ENCODE measurements at places on chromosomes 6 and 20.

DNA sequence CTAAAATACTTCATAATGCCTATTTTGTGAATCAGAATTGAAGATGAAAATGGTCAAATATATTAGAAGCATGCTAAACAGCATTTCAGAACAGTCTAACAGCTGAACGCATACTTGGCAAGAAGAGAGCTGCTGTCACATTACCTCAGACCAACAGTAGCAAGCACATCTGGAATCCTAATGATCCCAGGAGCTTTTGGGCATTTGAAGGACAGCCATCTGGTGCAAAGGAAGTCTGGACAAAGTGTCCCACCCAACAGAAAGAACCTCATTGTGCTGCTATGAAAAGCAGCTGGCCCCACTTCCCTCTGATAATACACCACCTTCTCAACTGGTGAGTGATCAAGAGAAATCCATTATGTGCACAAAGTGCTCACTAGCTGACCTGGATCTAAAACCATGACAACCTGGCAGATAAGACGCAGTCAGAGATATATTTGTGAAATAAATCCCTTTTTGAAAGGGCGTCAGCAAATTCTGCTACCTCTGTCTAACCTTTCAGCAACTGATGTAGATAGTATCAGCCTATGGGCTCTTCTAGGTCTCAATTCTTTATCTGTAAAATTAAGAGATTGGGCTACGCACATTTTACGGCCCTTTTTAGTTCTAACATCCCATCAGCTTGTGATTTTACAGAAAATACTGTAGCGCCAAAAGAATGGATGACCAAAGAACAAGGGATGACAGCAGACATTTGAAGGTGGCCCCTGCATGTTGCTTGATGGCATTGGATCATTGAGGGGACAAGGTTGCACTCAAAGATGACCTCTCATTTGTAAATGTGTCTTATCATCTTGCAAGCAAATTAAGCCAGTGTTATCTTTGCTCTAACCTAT, 78.7 kb downstream of the SGK1 start:
- DNase-seq, result no peak

DNA sequence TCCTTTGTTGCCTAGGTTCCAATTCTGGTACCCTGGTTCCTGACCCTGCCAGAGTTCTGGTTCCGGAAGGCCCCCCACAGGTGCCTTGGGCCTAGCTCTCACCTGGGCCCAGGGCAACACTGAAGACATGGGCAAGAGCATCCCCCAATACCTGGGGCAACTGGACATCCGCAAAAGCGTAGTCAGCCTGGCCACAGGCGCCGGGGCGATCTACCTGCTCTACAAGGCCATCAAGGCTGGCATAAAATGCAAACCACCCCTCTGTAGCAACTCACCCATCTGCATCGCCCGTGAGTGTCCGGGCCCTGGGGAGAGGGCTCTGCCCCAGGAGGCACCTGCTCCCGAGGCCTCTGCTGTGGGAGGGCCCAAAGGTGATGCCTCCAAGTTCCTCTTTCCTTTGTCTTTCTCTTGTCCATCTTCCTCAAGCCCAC, at the start of gene ARMC12:
TSS of gene ARMC12 (plus strand) at position 51 of the 431 bp plus-strand sequence. CDS start at position 128, 77 bp downstream.
- no peak for DNase-seq

GRCh38 chr6:14015964-14016363, 91.2 kb downstream of the RNF182 start:
- no peak for DNase-seq

DNA sequence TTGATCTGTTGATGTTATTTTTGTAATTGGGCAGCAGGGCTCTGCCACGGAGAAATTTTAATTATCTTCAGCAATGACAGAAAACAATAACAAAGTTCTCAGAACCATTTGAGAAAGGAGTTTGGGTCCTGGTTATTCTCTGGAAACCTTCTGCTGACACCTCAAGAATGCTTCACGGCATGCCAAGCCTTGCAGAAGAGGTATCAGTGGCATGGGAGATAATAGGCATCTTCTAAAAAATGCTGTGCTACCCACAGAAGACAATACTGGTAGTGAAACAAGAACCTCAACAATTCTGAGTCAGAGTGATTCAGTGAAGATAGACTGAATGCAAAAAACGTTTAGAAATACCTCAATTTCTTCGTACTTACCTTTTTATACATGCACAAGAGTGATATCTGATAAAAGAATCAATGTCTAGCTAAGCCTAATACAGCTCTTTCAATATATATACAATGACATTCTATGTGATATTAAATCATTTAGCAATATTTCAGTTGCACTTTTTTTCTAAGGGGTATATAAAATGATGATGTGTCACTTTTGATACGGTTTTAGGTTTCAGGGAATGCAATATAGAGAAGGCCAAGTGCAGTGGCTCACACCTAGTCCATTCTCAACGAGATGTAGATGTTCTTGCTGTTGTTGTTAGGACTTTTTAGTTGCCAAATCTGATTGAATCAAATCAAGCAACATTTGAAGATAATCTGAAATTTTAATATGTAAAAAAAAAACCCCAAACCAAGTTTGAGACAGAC, 110.4 kb upstream of the COL21A1 start:
- DNase-seq, result no peak

DNA sequence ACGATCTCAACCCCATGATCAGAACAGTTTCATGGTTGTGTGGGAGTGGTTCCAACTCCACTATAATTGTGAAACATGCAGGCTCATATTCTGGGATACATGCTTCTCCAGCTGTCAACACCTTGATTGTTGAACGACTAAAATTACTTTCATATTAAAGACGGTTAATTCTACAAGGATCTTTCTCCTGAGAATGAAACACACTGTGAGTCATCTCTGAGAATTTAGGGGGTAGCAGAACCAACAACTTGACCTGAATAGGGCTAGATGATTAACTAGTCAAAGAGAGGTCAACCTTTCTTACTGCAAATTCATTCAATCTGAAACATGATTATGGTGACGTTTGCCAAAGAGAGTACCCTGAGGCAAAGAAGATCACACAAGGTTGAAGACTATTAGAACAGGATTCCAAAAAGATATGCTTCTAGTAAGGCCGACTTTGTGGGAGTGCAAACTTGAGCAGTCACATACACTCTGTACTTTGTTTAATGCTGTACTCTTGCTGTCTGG, 175.2 kb upstream of the CITED2 start:
- DNase-seq, result no peak

DNA sequence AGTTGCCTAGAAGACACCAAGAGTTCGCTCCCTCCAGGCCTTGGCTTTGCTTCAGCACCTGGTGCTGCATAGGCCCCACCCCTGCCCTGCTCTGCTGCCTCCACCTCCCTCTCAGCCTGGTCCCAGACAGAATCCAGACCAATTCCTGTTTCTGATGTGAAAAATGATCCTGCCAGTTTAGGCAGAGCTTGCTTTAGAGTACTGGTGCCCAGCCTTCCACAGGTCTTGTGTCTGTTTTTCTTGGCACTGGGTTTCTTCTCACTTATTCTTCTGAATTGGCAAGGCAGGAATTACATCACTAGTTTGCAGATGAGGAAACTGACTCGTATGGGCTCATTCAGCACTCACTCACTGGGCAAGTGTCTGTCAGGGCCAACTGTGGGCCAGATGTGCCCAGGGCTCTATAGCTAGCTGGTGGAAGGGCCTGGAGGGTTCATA, 53.0 kb downstream of the HLA-A start:
- no peak for DNase-seq

DNA sequence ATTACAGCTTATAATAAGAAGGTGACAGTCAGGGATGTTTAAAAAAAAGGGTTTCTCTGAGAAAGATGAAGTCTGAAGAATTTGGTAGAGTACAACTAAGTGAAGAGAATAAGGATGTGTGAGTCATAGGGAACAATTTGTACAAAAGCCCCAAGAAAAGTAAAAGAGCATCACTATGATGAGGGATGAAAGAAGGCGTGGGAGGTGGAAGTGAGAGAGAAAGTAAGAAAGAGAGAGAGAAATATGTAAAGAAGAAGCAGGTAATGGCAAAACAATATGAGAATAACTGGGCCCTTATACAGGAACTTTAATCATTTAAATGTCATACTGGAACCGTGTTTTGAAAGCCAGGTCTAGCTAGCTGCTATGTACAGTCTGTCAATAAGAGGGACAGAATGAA, 179.4 kb downstream of the ASCC3 start:
- no peak for DNase-seq

- no peak for DNase-seq
These were observed 97.2 kb downstream of the ASXL1 start for GRCh38 chr20:32455171-32455900.

GRCh38 chr6:36772397-36772796, 66.8 kb downstream of the CPNE5 start:
- DNase-seq, result no peak

DNA sequence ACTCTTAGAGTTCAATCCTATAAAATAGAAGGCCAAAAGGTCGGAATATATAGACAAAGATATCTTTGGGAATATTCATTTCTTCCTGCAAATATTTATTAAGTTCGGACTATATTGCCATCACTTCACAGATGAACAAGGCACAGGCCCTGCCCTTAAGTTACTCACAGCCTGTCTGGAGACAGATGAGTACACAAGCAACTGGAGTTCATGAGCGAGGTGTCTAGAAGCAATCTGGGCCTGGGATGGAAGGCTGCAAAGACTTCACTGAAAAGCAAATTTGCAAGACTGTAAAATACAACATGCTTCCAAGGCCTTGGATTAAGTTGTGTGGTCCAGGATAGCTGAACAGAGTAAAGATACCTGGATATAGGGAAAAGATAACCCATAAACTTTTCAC, 56.7 kb upstream of the CEP85L start:
- DNase-seq, result no peak

DNA sequence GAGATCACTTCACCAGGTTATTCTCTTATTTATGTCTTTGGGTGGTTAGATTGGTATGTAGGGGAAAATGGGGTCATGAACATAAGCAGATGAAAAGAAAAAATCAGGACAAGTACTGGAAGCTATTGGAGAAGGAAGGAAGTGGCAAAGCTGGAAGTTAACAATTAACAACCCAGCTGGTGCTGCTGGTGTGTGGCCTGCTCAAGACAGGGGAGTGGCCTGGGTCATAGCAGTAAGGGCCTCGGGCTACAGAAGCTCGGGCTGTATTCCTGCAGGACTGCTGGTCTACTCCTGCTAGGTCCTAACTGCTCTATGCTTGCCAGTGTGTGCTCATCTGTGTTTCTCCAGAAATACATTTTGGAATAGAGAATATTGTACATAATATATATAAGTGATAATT, 19.6 kb downstream of the MYLIP start:
- no peak for DNase-seq

DNA sequence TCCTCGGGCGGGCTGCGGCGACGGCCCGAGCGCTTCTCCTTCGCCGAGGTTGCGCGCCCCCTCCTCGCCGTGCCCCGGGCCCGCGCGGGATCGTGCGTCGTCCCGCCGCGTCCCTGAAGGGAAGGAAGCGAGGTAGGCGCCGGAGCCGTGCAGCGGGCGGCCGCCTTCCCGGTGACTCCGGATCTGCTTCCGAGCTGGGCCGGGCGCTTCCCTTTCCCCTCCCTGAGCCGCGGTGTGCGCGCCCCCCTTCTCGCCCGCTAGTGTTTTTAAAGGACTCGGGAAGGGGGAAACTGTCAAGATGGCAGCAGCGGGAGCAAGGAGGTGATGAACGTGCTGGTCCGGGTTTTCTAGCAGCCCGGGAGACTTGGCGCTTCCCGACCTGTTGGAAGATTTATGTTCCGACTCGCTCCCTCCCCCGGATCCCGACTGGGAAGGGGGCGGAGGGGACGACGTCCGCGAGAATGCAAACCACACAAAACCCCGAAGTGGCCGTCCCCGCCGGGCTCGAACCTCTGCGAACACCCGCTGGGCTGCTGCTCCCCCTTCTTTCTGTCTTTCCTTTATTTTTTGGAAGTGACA, 744 bp upstream of the FOXO3 start:
- no peak for DNase-seq

DNA sequence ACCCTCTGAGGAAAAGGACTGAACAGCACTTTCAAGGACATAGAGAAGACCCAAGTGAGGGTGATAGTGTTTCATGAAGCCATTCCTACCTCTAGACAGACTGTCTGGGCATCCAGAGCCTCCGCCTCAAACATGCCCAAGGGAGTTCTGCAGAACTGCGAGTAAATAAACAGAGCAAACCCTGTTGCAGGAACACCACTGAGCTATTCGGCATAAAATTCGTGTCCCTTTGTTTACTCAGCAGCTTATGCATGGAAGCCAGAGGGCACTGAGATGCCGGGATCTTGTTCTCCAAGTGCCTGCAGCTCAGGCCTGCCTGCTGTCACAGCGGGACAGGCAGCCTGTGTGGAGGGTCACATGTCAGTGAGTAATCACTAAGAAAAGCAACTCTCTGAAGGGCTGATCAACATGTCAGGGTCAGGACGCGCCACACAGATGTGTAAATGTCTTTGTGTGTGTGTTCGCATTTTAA, 164.9 kb upstream of the HEY2 start:
- no peak for DNase-seq

DNA sequence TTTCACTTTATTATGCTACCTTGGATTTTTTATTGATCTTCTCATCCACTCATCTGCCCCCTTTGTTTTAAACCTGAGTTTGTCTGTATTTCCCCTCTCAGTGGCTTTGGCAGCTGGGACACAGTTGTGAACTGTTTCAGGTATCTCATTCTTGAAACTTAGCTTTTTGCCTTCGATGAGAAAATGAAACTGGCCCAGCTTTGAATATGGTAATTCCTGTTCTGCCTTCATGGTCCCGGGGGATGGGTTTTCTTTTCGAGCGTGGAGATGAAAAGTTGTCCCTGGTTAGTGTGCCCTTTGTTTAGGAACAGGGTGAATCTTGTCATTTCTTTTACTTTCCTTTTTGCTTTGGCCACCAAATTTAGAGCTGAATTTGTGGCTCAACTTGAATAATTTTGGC, 25.6 kb downstream of the DHX35 start:
- DNase-seq, result no peak

DNA sequence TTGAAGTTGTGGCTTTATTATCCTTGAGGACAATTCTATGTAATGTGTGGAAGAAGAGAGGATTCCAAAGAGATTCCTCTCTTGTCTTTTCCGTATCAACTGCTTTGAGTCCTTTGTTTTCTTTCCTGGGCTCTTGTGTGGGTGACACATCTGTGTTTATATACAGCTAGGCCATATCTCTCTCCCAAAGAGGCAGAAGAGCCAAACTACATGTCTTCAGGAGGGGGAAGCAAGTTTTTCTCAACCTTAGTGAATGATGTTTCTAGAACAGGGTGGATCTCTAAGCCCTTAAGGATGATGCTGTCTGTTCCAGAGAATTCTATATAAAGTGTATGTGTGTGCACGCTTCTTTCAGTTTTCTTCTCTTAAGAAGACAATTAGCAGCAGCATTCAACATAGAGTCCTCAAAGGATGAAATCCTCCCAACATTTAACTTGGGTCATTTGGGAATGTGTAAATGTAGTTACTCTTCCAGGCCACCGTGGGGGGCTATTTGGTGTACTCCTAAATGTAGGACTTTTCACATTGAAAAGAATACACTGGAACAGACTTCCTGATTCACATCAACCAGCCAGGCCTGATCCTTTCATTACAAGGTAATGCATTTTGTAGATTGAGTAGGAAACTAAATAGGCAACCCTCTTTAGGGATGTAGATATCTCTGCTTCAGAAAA, 92.8 kb upstream of the EEF1E1 start:
- no peak for DNase-seq

GRCh38 chr20:36951979-36952738, 651 bp upstream of the SAMHD1 start:
- no peak for DNase-seq

Data from stimulated activated CD8-positive, alpha-beta memory T cell treated with anti-CD3 and anti-CD28 coated beads, Interleukin-15, amount 100 ng/mL, for 1 hour (primary cell).